ENCODE measurements at places on chromosomes 1 and 21. TPM values are rescaled to one million over a fixed set of nuclear protein-coding genes. Genes with fewer than 3 reads are reported as not detected.
A peak's percentile ranks its signal among the peaks of the same experiment; 100 is the strongest.

DNA sequence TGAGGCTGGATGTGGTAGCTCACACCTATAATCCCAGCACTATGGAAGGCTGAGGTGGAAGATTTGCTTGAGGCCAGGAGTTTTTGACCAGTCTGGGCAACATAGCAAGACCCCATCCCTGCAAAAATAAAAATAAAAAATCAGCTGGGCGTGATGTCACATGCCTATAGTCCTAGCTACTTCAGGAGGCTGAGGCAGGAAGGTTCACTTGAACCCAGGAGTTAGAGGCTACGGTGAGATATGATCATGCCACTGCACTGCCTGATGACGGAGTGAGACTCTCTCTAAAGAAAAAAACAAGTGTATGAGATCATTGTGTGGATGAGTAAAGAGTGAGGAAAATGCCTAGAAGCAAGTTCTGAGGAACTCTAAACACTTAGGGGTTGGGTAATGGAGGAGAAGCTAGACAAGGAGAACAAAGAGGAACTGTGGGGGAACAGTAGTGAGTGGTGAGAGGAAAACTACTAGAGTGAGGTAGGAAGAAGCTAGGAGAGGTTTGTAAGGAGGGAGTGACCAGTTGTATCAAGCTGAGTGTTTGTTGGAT is 17.0 kb downstream of the CLIC4 start:
- DNase-seq = no peak
- no peak overlapping the region for H3K4me3 ChIP-seq
- no peaks in the 10 kb centered on the region for H3K36me3 ChIP-seq
- no peaks in the 10 kb centered on the region for H3K27me3 ChIP-seq
- peak overlapping the region; percentile 69 for H3K27ac ChIP-seq

- no peaks in the 10 kb centered on the region for H3K27me3 ChIP-seq
- H3K36me3 ChIP-seq = no peaks in the 10 kb centered on the region
- H3K4me1 ChIP-seq = no peaks in the 10 kb centered on the region
- no peak for DNase-seq
- H3K4me3 ChIP-seq = no peak overlapping the region
- no peak overlapping the region for H3K27ac ChIP-seq
Measured at GRCh38 chr1:111943846-111944749, 45.4 kb downstream of the KCND3 start.

DNA sequence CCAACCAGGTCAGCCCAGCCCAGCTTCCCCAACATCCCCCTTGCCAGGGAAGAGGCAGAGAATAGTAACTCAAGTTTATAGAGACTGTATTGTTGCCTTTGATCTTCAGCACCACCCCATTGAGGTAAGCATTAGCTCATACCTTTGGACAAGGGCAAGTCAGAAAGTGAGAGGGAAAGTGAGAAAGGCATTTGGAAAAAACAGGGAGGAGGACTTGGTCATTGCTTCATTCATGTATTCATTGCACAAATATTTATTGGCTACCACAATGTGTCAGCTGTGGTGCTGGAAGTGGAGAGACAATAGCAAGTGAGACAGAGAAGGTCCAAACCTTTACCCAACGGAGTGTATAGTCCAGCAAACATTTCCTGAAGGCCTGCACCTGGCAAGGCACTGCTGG is 561.2 kb downstream of the KIF26B start:
- H3K27me3 ChIP-seq = no peaks in the 10 kb centered on the region
- no peak overlapping the region for H3K27ac ChIP-seq
- H3K4me3 ChIP-seq = no peak overlapping the region
- H3K4me1 ChIP-seq = no peaks in the 10 kb centered on the region
- no peaks in the 10 kb centered on the region for H3K36me3 ChIP-seq

DNA sequence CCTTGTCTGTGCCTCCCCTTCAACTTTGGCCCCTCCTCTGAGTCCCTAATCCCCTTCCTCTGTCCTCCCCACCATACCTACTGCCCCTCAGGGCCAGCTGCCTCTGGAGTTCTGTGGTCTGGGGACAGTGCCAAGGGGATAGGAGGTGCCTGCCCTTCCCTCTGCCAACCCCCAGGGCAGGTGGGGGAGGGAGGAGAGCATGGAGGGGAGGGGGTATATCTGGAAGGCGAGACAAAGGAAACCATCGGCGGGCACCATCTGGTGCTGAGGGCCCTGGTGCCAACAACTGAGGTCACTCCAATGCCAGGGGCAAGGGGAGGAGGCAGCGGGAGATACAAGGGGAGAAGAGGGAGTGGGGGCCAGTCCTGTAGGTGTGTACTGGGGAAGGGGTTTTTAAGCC is 9.6 kb downstream of the RAB25 start:
- H3K4me1 ChIP-seq = no peaks in the 10 kb centered on the region
- no peaks in the 10 kb centered on the region for H3K36me3 ChIP-seq
- no peak overlapping the region for H3K4me3 ChIP-seq
- H3K27me3 ChIP-seq = no peaks in the 10 kb centered on the region
- no peak for DNase-seq

DNA sequence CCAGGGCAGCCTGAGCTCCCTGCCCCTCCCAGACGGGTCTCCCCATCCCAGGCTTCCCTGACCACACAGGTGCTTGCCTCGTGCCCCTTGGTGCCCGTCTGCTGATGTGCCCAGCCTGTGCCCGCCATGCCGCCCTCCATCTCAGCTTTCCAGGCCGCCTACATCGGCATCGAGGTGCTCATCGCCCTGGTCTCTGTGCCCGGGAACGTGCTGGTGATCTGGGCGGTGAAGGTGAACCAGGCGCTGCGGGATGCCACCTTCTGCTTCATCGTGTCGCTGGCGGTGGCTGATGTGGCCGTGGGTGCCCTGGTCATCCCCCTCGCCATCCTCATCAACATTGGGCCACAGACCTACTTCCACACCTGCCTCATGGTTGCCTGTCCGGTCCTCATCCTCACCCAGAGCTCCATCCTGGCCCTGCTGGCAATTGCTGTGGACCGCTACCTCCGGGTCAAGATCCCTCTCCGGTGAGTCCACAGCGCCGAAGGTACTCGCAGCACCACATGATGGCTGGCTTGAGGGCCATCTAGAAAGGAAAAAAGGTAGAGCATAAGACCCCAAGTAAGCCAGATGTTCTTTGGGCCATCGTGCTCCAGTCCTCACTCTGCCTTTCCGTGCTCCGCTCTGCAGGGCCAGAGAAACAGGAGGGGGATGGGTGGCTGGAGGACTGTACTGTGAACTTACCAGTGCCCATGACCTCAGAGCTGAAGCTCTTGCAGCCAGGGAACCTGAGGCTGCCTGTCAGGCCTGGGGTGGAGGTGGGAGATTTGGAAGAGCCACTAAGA is 1.4 kb downstream of the ADORA1 start:
- H3K36me3 ChIP-seq = no peaks in the 10 kb centered on the region
- H3K4me1 ChIP-seq = peaks cover 4% of the 10 kb centered on the region
- peak overlapping the region; percentile 63 for H3K4me3 ChIP-seq
- H3K27me3 ChIP-seq = no peaks in the 10 kb centered on the region

GRCh38 chr1:89657886-89658285 is 25.0 kb downstream of the LRRC8C start:
- no peak overlapping the region for H3K4me3 ChIP-seq
- no peak overlapping the region for H3K27ac ChIP-seq
- no peaks in the 10 kb centered on the region for H3K36me3 ChIP-seq
- DNase-seq = no peak

Gene RPS6KA1
- total RNA-seq = 12.5 TPM

Gene CLDN14
- total RNA-seq = not detected

- H3K27me3 ChIP-seq = no peaks in the 10 kb centered on the region
- H3K36me3 ChIP-seq = no peaks in the 10 kb centered on the region
- DNase-seq = no peak
- H3K4me3 ChIP-seq = no peak overlapping the region
Measured at GRCh38 chr1:234621127-234621468, 11.1 kb upstream of the IRF2BP2 start.
